ENCODE measurements at places on chromosomes 11 and 22.
A peak's percentile ranks its signal among the peaks of the same experiment; 100 is the strongest.

GRCh38 chr11:1131033-1131911, 26.5 kb upstream of the MUC5AC start:
- no peak for DNase-seq

GRCh38 chr11:105333153-105333552, 193.6 kb upstream of the CARD18 start:
- DNase-seq, result no peak

GRCh38 chr11:2249189-2249916, 21.0 kb downstream of the ASCL2 start:
- DNase-seq, result no peak

- DNase-seq, result no peak
These were observed 110.3 kb downstream of the WNT7B start for GRCh38 chr22:45866646-45867117.

GRCh38 chr22:28395920-28396753, 283.5 kb downstream of the TTC28 start:
- DNase-seq, result no peak

DNA sequence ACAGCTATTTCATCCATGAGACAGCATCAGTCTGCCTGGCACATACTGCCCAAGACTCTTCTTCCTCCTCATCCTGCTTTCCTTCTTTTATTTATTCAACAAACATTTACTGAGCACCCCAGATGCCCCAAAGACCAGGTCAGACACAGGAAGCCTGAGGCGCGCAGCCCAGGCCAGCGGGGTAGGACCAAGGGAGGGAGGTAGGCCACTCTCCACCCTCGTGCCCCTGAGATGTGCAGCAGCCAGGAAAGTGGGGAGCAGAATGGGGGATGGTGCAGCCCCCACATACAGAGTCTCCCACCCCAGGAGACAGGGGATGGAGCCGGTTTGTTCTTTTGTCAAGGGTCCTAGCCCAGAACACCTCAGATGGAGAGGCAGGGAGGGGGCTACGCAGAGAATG, 4.2 kb upstream of the IL2RB start:
- DNase-seq, result no peak

GRCh38 chr11:125287491-125288210, 123.1 kb downstream of the PKNOX2 start:
- DNase-seq, result no peak

DNA sequence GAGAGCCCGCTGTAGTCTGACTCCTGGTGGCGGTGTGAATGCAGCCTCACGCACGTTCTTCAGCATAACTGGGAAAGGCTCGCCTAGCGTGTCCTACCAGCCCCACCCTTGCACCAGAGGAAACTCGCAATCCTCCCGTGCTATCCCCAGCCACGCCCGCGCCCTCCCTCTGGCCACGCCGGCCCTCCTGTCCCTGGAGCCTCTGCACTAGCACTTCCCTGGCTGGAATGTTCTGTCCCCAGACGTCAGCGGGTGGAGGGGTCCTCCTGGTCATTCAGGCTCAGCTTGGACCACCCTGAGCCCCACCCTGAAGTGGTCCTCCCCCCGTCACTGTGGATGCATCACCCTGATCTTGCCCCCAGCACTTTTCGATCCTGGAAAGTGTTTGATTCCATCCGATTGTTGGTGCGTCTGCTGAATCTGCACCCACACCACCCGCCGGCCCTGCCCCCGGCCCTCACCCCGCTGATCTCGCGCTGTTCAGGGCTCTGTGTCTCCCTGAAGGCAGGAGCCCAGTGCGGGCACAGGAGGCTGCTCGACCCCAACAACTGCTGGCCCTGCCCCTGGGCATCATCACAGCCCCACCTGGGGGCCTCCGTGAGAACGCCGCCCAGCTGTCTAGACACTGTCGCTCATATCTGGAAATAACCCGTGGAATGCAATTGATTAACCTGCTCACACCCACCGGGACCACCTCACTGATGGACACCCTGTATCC, 437.0 kb downstream of the TBC1D22A start:
- no peak for DNase-seq

GRCh38 chr11:15185021-15185420, 70.3 kb downstream of the INSC start:
- no peak for DNase-seq

GRCh38 chr11:304915-305843, 2.4 kb upstream of the IFITM2 start:
- peak; percentile 85 for DNase-seq

- no peak for DNase-seq
These were observed 47.8 kb downstream of the DDIAS start for GRCh38 chr11:82949352-82949751.

- DNase-seq, result no peak
These were observed 1.2 kb upstream of the CERK start for GRCh38 chr22:46739094-46739870.

DNA sequence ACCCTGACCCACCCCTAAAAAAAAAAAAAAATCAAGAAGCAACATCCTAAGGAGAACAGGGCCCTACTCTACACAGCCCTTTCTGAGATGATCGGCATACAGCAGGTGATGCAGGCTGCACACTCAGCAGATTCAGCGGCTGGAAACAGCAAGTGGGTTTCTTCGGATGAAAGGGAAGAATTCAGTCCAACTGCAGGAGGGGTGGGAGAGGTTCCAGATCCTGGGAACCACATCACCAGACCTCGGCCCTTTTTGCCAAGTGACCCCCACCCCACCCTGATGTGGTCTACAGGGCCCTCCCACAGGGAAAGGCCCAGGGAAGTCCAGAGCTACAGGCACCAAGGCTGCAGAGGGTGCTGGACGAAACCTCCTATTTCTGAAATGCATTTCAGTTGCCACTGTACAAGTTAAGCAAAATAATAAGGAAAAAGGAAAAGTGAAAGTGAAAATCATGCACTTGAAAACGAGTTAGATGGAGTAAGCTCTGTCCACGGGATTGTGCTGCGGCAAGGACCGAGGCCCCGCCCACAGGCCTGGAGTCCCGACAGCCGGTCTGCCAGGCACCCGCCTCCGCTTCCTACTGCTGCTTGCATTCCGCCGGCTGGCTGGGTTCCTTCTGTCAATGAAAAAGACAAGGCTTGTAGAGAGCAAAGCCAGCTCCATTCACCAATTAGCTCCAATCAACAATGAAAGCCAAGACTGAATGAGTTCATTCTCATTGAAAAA, 16.0 kb upstream of the PHLDA2 start:
- no peak for DNase-seq

DNA sequence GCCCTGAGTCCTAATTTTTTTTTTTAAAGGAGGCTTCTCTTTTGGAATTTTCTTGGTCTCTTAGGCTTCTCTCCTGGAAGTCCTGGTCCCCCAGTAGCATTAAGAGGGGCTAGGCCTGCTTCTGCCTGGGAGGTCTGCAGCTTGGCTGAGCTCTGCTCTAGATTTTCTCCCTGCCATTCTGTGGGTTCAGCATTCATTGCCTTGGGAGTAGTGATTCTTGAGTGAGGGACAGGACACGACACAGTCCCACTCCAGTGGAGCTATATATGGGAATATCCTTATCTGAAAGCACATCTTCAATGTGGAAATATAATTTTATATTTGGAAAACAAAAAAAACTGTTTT, 3.7 kb downstream of the IGSF22 start:
- no peak for DNase-seq

- no peak for DNase-seq
These were observed 1.4 kb upstream of the SIGIRR start for GRCh38 chr11:416051-416756.

DNA sequence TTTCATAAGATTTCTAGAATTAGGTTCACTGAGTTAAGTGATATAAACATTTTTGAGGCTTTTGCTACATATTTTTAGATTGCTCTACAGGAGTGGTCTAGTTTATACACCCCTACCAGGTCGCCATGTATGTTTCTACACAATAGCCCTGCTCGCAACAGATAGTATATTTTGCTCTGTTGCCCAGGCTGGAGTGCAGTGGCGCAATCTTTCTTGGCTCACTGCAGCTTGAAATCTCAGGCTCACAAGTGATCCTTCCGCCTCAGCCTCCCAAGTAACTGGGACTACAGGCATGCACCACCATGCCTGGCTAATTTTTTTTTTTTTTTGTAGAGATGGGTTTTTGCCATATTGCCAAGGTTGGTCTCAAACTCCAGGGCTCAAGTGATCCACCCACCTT, 10.4 kb downstream of the ZNRF3 start:
- DNase-seq, result no peak

DNA sequence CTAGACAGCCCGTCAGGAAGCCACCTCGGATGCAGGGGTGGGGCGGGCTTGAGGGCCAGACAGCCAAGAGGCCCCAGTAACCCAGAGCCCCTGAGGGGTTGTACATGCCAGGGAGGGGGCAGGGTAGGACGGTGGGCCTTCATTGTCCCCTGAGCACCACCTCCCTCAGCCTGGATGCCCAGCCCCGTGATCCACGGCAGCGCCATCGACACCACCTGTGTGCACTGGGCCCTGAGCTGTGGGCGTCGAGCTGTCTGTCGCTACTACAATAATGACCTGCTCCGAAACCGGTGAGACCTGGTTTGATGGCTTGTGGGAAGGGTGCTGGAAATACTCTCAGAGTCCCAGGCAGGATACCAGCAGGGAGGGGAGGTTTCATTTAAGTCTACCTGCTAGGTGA, 37.4 kb upstream of the TPBGL start:
- DNase-seq, result no peak

- peak; percentile 76 for DNase-seq
These were observed 99.7 kb upstream of the IGLL5 start for GRCh38 chr22:22787786-22788459.

DNA sequence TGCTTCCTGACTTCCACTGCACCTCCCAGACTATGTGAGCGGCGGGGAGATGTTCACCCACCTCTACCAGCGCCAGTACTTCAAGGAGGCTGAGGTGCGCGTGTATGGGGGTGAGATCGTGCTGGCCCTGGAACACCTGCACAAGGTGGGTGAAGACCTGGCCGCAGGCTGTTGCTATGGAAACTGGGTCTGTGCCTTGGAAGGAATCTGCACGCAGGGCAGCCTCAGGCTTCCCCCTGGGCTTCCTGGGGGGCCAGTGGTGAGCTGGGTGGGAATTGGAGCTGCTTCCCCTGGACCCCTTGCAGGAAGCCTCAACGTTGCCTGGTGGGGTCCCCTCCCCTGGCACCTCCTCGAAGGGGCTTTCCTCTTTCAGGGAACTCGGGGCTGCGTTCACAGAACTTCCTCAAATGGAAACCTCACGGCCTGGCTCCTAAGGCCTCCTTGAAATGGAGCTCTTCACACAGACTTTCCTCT, 1.5 kb downstream of the RPS6KA4 start:
- peak; percentile 53 for DNase-seq

DNA sequence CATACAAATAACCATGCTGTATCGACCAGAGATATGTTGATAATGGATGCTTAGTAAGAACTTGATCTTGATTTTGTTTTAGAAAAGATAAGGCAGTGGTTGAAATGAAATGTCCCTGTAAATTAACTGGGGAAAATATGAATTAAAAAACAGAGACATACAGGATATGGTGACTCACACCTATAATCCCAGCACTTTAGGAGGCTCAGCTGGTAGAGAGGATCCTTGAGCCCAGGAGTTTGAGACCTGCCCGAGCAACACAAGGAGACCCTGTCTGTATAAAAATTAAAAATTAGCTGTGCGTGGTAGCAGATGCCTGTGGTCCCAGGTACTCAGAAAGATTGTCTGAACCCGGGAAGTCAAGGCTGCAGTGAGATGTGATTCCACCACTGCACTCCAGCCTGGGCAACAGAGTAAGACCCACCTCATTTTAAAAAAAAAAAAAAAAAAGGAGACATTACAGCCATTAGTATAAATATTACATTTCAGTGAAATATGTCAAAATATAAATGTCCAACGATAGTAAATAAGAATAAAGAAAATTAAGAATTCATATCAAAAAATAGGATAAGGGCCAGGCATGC, 4.6 kb downstream of the PICALM start:
- DNase-seq, result no peak

DNA sequence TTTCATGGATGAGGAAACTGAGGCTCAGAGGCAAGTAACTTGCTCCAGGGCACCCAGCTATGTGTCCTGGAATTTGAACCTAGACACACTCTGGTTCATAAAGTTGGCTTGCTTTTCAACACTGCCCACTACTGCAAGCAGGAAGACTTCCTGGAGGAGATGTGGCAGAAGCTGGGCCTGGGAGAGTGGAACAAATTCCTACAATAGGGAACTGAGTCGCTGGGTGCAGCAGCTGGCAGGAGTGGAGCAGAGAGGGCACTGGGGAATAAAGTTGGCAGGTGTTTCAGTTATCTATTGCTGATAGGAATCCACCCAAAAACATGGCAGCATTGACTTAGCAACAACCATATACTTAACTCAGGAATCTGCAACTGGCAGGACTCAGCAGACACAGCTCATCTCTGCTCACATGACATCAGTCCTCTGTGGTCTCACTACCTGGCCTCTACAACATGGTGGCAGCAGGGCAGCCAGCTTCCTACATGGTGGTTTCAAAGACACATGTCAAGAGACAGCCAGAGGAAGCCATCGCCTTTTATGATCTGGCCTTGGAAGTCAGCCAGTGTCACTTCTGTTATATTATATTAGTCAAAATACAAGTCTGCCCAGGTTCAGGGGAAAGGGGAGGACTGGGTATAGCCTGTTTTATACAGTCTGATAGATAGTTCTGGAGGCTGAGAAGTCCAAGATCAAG, 10.6 kb upstream of the CARD10 start:
- no peak for DNase-seq

DNA sequence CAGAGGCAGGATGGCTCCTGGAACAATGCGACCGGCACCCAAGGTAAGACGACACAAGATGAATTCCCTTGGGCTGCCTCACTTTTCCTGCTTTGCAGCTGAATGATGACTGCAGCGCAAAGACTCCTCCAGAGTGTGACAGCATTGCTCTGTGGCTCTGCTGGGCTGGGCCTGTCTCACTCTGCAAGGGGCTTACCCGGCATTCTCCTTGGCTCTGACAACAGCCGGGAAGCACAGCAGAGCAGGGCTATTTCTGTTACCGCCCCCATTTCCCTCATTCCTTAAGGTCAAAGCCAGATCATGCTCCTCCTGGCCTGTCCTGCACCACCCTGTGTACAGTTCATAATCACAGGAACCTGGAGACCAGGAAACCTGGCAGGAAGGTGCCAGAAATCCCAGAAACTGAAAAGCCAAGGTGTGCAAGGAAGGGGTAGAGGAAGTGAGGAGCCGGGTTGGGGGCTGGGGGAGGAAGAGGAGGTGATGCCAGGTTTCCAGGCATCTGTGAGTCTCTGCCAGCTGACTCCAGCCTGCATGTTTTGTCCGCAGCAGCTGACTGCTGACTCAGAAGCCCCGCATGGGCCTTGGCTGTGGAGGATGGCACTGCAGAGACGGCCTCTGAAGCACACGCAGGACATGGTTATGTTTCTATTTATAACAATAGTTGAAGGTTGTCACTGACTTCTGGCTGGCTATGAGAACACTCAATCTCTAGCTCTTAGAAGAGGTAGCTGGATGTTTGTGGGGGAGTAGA, 113.6 kb downstream of the MICAL3 start:
- DNase-seq, result no peak

- no peak for DNase-seq
These were observed 403.1 kb upstream of the CCDC90B start for GRCh38 chr11:83689144-83689780.

GRCh38 chr11:93166194-93166593, 31.6 kb downstream of the SLC36A4 start:
- no peak for DNase-seq

All from GM20000 (cell line).